ENCODE measurements at places on chromosomes 4 and X. TPM values are rescaled to one million over a fixed set of nuclear protein-coding genes. Genes with fewer than 3 reads are reported as not detected.
A peak's percentile ranks its signal among the peaks of the same experiment; 100 is the strongest.

LPAR4 gene
- not detected for total RNA-seq

SERPINA7 gene
- total RNA-seq = 0.24 TPM

ADAMTS3 gene
- total RNA-seq = 0.18 TPM

CAPN6 gene
- total RNA-seq = not detected

STBD1 gene
- total RNA-seq = 52.2 TPM

MAGEE2 gene
- not detected for total RNA-seq

SSX2 gene
- total RNA-seq = not detected

CFAP47 gene
- not detected for total RNA-seq

CXXC4 gene
- 0.36 TPM for total RNA-seq

RAB33A gene
- not detected for total RNA-seq

L1CAM gene
- total RNA-seq = 0.05 TPM

GRCh38 chr4:89322671-89323070 is 15.1 kb upstream of the GPRIN3 start:
- no peak for DNase-seq
- no peak overlapping the region for H3K4me3 ChIP-seq
- H3K4me1 ChIP-seq = no peaks in the 10 kb centered on the region
- H3K36me3 ChIP-seq = no peaks in the 10 kb centered on the region
- no peaks in the 10 kb centered on the region for H3K27me3 ChIP-seq

GRCh38 chrX:135346975-135347374 is 37.7 kb downstream of the ETDC start:
- H3K27me3 ChIP-seq = no peaks in the 10 kb centered on the region

DNA sequence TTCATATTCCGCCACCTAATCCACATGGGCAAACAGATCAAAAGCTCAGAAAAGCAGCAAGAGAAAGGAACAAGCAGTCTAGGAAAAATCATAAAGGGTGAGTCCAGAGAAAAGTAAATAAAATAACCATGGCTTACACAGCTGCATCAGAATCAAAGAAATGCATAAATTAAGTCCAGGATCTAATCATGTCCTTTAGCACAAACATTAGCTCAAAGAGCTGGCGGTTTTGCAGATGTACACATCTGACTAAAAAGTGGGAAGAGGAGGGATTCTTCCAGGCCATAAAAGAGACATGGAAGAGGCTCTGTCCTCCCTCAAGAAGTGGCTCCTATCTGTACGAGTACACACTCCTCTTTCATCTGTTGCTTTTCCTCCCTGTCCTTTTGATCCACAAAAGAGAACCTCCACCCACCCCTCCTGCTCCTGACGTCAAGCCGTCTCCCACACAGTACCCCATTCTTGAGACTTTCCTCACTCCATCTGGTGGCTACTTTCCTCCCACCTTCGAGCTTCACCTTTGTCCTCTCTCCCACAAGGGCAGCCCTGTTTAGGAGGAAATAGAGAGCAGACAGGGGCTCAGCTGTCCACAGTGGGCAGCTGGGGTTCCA is 92.5 kb downstream of the RASL11B start:
- H3K4me1 ChIP-seq = peaks cover 10% of the 10 kb centered on the region
- no peak overlapping the region for H3K27ac ChIP-seq
- no peaks in the 10 kb centered on the region for H3K27me3 ChIP-seq
- no peak for DNase-seq

GRCh38 chrX:12249997-12250396 is 111.7 kb downstream of the FRMPD4 start:
- H3K27me3 ChIP-seq = no peaks in the 10 kb centered on the region
- no peaks in the 10 kb centered on the region for H3K36me3 ChIP-seq
- no peak overlapping the region for H3K27ac ChIP-seq

DNA sequence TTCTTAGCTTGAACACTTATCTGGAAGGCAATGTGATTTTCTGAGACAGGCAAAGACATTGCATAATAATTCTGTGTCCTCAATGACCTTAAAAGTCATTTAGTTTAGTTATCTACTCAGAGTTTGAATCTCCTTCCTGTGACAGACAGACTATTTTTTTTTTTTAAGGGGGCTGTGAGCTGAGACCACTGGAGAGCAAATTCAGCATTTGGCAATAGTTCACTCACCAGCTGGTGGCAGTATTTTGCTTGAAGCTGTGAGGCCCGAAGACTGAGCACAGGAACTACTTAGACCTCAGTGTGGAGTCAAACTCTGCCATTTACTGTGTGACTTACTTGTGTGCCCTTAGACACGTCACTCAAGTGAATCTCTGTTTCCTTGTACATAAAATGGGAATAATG is 22.9 kb upstream of the CPE start:
- H3K4me1 ChIP-seq = no peaks in the 10 kb centered on the region
- H3K27me3 ChIP-seq = no peaks in the 10 kb centered on the region
- no peak overlapping the region for H3K4me3 ChIP-seq
- no peak for DNase-seq
- no peaks in the 10 kb centered on the region for H3K36me3 ChIP-seq

DNA sequence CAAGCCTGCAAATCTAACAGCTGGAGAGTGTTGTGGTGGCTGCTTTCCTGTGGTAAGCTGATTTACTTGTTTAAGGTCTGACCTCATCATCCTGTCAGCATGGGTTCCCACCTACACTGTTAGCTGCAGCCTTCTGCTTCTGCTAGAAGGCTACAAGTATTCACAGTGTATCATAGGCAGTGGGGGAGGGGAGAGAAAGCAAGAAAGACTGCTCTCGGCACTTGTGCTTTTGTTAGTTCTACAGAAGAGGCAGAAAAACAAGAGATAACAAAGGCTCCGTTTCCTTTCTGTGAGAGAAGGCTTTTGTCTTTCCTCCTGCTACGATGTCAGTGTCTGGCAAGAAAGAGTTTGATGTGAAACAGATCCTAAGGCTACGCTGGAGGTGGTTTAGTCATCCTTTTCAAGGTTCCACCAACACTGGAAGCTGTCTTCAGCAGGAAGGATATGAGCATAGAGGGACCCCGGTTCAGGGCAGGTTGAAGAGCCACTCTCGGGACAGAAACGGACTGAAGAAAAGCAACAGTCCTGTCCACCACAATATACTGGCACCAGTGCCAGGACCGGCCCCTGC is at the start of gene KLHL4:
KLHL4 (plus strand) TSS at position 232 of the 571 bp plus-strand sequence; CDS start at position 324, 92 bp downstream.
- peak within 1 kb of the TSS; percentile 9 for H3K4me3 ChIP-seq
- H3K4me1 ChIP-seq = no peaks in the 10 kb centered on the region
- H3K27me3 ChIP-seq = no peaks in the 10 kb centered on the region
- no peaks in the 10 kb centered on the region for H3K36me3 ChIP-seq
- DNase-seq = no peak

DNA sequence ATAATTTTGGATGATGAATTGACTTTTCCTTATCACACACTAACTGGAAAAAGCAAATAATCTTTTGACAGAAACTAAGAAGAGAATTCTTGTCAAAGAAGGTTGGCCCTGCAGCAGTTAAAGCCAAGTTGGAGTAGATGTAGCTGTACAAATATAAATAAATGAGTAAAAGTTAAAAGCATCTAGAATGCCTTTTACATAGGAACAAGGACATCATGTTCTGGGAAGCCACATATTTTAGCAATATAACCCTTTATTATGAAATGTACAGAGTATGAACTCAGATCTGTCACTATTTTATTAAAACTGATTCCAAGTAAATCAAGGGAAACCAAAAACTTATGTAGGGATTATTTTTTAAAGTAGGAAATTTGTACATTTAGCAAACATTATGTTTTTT is 269.4 kb upstream of the FAT4 start:
- DNase-seq = no peak
- H3K27ac ChIP-seq = no peak overlapping the region
- no peak overlapping the region for H3K4me3 ChIP-seq
- no peaks in the 10 kb centered on the region for H3K27me3 ChIP-seq

- H3K27ac ChIP-seq = no peak overlapping the region
- no peaks in the 10 kb centered on the region for H3K27me3 ChIP-seq
- no peaks in the 10 kb centered on the region for H3K36me3 ChIP-seq
Measured at GRCh38 chr4:144213371-144213770, 72.9 kb upstream of the GYPA start.

- DNase-seq = no peak
- no peaks in the 10 kb centered on the region for H3K36me3 ChIP-seq
- H3K27me3 ChIP-seq = no peaks in the 10 kb centered on the region
- H3K4me3 ChIP-seq = no peak overlapping the region
- no peaks in the 10 kb centered on the region for H3K4me1 ChIP-seq
- H3K27ac ChIP-seq = no peak overlapping the region
Measured at GRCh38 chr4:23924556-23924955, 34.7 kb upstream of the PPARGC1A start.

GRCh38 chr4:105509714-105510113 is 35.9 kb upstream of the PPA2 start:
- no peak overlapping the region for H3K27ac ChIP-seq
- no peaks in the 10 kb centered on the region for H3K27me3 ChIP-seq
- no peaks in the 10 kb centered on the region for H3K36me3 ChIP-seq
- H3K4me1 ChIP-seq = no peaks in the 10 kb centered on the region

GRCh38 chr4:173230062-173230461 is 61.5 kb downstream of the GALNT7 start:
- H3K4me3 ChIP-seq = no peak overlapping the region
- DNase-seq = no peak
- H3K36me3 ChIP-seq = no peaks in the 10 kb centered on the region
- H3K27ac ChIP-seq = no peak overlapping the region
- no peaks in the 10 kb centered on the region for H3K27me3 ChIP-seq

- H3K27me3 ChIP-seq = no peaks in the 10 kb centered on the region
- DNase-seq = no peak
- no peak overlapping the region for H3K27ac ChIP-seq
- H3K4me1 ChIP-seq = no peaks in the 10 kb centered on the region
- no peaks in the 10 kb centered on the region for H3K36me3 ChIP-seq
Measured at GRCh38 chrX:25597551-25597950, 540.6 kb upstream of the MAGEB18 start.

DNA sequence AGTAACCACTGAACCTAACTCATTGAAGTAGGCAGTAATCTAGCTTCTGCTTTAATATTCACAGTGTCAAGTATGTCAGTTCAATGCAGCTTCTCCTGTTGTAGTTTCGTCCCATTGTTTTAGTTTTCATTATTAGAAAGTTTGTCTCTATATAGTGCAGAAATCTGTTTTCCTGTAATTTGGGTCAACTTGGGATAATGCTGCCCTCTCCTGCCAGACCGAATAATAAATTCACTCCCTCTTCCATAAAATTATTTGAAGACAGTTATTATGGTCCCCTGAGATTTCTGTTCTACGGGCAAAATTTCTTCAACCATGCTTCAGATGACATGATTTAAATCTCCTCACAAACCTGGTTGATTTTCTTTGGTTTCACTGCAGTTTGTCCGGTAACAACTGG is 4.6 kb upstream of the LUZP4 start:
- H3K4me1 ChIP-seq = no peaks in the 10 kb centered on the region
- no peaks in the 10 kb centered on the region for H3K36me3 ChIP-seq
- H3K27ac ChIP-seq = no peak overlapping the region
- H3K4me3 ChIP-seq = no peak overlapping the region

DNA sequence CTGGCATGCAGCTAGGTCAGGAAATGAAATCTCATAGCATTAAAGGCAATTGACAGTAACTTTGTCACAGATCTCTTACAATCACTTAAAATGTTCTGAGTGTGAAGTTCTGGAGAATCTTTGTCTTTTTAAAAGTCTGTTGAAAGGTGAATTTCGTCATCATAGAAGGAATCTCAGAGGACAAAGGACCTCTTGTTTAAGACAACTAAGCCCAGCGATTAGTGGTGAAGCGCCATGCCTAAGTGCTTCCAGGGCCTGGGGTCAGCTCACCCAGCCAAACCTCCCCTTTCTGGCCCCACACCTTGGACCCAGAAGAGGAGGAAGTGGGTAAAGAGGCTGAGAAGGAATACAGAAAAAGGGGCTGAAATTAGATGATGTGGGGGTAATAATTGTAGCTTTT is 8.5 kb downstream of the FRMD7 start:
- peaks cover 5% of the 10 kb centered on the region for H3K4me1 ChIP-seq
- DNase-seq = no peak
- no peak overlapping the region for H3K4me3 ChIP-seq

DNA sequence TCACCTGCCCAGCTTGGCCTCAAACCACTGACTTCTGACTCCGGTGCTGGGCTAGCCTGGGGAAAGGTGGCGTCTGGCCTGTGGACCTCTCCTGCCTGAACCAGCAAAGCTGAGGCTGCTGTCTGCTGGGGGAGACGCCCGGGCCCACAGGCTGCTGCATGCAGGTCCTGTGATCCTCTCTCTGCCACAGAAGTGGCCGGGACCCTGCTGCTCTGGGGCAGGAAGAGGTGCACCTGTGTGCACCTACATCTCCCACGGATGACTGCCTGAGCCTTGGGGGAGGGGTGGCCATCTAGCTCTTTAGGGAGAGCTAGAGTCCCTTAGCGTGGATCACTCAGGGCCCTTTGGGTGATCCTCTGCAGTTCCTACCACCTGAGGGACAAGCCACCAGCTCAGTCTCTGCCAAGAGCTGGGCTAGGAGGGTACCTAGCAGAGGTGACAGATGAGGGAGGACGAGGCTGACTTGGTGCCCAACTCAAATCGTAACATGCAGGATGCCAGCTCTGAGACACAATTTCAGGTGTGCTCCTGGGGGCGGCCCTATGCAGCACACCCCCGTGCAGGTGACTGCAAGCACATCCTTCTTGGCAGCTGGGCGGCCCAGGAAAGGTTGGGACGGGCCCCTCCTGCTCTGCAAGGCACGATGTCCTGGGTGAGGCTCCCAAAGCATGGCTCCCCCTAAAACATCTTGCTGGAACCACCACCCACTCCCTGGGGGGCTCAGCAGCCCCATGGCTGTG is 22.5 kb downstream of the LETM1 start:
- no peak overlapping the region for H3K27ac ChIP-seq
- H3K27me3 ChIP-seq = no peaks in the 10 kb centered on the region
- DNase-seq = no peak
- peaks cover 76% of the 10 kb centered on the region for H3K36me3 ChIP-seq
- H3K4me3 ChIP-seq = no peak overlapping the region

GRCh38 chr4:14620567-14621141 is 381.6 kb upstream of the CPEB2 start:
- no peak for DNase-seq
- no peaks in the 10 kb centered on the region for H3K36me3 ChIP-seq
- no peak overlapping the region for H3K27ac ChIP-seq
- H3K4me3 ChIP-seq = no peak overlapping the region

GRCh38 chr4:174210354-174210753 is 73.1 kb downstream of the FBXO8 start:
- peaks cover 46% of the 10 kb centered on the region for H3K27me3 ChIP-seq
- H3K4me3 ChIP-seq = no peak overlapping the region
- no peaks in the 10 kb centered on the region for H3K36me3 ChIP-seq
- peaks cover 13% of the 10 kb centered on the region for H3K4me1 ChIP-seq
- no peak for DNase-seq

DNA sequence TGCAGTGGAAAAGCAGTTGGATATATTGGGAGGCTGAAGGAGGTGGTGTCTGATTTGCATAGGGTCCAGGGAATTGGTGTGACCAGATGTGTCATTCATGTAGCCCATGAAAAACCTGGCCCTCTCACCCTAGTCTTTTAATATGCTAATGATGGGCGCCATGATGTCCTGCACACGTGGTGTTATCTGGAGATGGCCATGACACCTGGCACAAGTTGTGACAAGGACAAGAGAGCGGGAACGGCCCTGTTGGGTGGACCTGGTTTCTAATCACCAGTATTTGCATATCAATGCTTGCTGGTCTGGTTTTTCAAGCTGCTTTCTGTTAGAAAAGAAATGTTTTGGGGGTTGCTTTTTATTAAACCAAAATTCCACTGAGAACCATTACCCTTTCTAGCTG is 87.4 kb downstream of the ZXDA start:
- no peak overlapping the region for H3K27ac ChIP-seq
- H3K4me3 ChIP-seq = peak overlapping the region; percentile 46
- no peaks in the 10 kb centered on the region for H3K4me1 ChIP-seq
- H3K36me3 ChIP-seq = no peaks in the 10 kb centered on the region
- no peaks in the 10 kb centered on the region for H3K27me3 ChIP-seq
